ENCODE measurements at places on chromosomes 2 and 18.

GRCh38 chr2:232211743-232212686, 166.5 kb upstream of the ALPP start:
- DNase-seq, result no peak

DNA sequence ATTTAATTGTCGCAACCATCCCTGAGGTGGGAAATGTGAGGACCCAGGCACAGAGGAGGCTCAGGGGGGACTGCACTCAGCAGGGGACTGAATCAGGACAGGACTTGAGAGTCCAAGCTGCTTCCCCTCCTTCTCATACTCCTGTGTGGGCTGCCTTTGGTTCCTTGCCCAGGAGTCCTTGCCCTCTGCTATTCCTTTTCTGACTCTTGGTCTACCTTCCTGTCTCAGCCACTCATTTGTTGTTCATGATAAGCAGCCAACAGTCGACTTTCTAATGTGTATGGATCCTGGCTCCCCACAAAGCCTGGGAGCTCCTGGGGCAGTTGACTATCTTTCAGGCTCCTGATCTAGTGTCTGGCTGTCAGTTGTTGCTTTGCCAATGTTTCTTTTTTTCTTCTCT, 28.3 kb downstream of the GATA6 start:
- no peak for DNase-seq

- no peak for DNase-seq
These were observed 4.3 kb downstream of the SMYD5 start for GRCh38 chr2:73218298-73218697.

GRCh38 chr2:224909885-224910573, 132.2 kb downstream of the DOCK10 start:
- DNase-seq, result no peak

DNA sequence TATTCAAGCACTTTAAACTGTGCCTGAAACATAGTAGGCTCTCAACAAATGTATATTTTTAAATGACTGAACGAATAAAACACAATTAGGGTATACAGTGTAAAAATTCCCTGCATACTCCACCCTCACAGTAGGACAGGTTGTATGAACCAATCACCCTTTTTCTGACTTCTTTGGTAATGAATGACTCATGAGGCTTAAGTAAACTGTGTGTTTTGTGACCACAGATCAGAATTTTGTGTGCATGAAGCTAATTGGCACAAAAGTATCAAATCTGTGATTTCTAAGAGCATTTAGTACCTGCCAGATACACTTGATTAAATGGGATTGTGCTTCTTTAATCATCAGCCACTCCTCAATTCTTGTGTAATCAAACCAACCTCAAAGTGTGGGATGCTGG, 109.9 kb upstream of the MAP4K3 start:
- DNase-seq, result no peak

- no peak for DNase-seq
These were observed 301.3 kb downstream of the ZNF407 start for GRCh38 chr18:74898965-74899364.

All from cerebellar cortex (tissue), 1 donor.